Myometrial cell (primary cell): ENCODE measurements at places on chromosomes 1 and 21. TPM values are rescaled to one million over a fixed set of nuclear protein-coding genes. Genes with fewer than 3 reads are reported as not detected.

TRIM46 gene
- 3.7 and 5.8 TPM in 2 replicates for total RNA-seq

CFHR4 gene
- total RNA-seq = not detected in 2 replicates

TSSK3 gene
- not detected in 2 replicates for total RNA-seq

TTF2 gene
- 8.4 and 10.3 TPM in 2 replicates for total RNA-seq

GFI1 gene
- 0.18 TPM in 1 of 2 replicates, not detected in the other for total RNA-seq

LYPD8 gene
- total RNA-seq = not detected in 2 replicates

WNT3A gene
- total RNA-seq = not detected in 2 replicates

SH2D2A gene
- 0.86 TPM in 1 of 2 replicates, not detected in the other for total RNA-seq
